T47D (cell line): ENCODE measurements at places on chromosomes 11 and 22.

DNA sequence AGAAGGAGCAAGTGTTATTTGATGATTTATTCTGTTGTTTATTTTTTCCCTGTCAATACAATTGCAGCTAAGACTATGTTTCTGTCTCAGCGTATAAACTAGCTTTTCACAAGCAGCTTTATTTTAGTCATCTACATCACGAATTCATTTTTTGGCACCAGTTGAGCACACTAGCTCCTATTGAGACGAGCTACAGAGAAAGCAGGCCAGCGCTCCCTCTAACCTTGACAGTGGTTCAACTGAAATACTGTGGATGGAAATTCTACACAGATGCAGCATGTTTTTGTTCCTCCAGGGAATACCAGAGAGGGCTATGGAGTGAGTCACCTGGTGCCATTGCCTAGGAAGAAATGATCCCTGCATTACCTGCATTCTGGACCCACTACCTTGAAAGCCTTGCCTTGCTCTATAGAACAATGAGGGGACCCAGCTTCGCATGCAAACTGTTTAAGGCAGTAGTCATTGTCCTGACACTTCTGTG is 108.2 kb upstream of the ARHGAP42 start:
- no peak for DNase-seq

GRCh38 chr11:114449845-114450244 is 10.6 kb downstream of the REXO2 start:
- no peak for DNase-seq

DNA sequence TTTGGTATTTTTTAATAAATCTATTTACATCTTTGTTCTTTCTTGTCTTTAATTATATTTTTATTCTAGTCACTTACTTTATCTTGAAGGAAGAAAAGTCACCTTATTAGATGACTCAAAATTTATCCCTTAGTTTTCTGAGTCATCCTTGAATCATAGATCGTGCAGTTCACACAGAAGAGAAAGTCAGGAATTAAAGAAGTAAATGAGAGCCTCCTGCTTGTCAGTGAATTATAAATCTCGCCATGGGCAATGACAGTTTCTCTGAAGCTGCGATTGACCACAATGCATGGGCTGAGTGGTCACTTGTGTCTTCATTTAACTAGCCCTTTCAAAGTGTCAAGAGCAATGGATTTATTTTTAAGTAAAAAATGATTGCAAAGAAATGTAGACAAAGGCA is 91.2 kb downstream of the LUZP2 start:
- no peak for DNase-seq

- no peak for DNase-seq
Observed at GRCh38 chr22:46727813-46728364, 10.2 kb downstream of the CERK start.

GRCh38 chr11:45518141-45518832 is 147.1 kb downstream of the CHST1 start:
- no peak for DNase-seq

DNA sequence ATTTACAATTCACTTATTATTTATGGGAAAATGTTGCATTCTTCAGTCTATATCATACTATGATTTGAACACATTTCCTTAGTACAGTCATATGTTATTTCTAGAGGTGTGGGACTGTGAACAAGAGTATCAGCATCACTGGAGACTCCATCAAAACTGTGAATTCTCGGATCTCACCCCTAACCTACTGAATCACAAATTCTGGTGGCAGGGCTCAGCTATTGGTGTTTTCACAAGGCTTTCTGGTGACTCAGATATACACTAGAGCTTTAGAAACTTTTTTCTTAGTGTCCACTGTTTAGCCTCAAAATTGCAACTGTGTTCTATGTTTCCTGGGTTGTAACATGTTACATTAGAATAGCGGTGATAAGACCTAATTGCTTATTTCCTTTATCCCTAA is 352.9 kb upstream of the DDI1 start:
- DNase-seq = no peak
